ENCODE measurements at places on chromosomes 3 and 15.

- DNase-seq, result no peak
Measured at GRCh38 chr15:31255176-31255510, 71.5 kb upstream of the KLF13 start.

DNA sequence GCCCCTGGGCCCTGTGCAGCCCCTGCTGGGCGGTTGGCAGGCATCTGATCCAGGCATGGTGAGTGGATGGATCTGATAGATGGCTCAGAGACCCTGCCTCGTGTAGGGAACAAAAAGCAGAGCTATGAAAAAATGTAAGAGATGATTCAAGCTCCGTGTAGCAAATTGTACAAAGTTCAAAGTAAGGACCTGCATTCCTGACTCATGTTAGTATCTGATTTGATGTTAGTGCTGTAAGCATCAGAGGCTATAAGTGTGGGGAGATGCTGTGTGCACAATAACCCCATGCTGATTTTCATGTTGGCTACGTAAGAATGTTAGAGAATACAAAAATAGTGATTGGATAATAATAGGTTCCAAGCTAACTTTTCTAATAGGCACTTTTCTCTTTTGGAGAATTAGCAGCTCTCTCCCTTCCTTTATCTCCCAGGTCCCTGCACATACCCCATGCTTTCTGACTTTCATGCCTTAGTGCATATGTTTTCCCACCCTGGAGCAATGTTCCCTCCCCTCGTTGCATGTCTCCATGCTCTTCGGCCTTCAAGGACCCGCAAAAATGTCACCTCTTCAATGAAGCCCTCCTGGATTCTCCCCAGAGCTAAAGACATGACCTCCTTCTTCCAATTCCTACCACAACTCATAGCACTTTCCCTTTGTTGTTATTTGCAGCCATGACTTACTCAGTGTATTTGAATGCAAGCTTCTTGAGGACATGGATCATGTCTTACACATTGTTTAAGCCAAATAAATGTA, 1.6 kb downstream of the CCR9 start:
- DNase-seq, result no peak

- DNase-seq, result no peak
Measured at GRCh38 chr3:197811343-197811742, 20.3 kb downstream of the LRCH3 start.

GRCh38 chr3:138943724-138944653, 2.9 kb downstream of the FOXL2 start:
- DNase-seq, result no peak

- no peak for DNase-seq
Measured at GRCh38 chr15:38536201-38536676, 28.4 kb downstream of the RASGRP1 start.

GRCh38 chr3:156727519-156728205, 53.3 kb downstream of the TIPARP start:
- DNase-seq, result no peak

GRCh38 chr3:100756441-100756840, 47.1 kb downstream of the TFG start:
- DNase-seq, result no peak

DNA sequence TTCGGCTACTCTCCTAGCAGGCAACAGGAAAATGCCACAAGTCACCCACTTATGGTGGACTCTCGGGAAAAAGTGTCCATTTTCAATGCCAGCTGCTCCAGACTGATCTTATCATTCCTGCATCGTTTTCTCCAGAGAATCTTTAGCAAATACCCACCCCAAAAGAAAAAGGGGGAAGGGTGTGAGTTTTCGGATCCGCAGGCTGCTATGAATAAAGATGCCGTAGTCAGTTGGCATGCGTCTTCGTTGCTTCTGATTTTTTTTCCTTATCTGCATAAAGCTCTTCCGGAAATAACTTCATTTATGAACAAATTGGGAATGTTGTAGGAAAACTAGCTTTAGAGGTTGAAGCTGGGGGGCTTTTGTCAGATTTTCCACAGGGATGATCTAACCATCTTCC, 22.4 kb upstream of the VILL start:
- no peak for DNase-seq

DNA sequence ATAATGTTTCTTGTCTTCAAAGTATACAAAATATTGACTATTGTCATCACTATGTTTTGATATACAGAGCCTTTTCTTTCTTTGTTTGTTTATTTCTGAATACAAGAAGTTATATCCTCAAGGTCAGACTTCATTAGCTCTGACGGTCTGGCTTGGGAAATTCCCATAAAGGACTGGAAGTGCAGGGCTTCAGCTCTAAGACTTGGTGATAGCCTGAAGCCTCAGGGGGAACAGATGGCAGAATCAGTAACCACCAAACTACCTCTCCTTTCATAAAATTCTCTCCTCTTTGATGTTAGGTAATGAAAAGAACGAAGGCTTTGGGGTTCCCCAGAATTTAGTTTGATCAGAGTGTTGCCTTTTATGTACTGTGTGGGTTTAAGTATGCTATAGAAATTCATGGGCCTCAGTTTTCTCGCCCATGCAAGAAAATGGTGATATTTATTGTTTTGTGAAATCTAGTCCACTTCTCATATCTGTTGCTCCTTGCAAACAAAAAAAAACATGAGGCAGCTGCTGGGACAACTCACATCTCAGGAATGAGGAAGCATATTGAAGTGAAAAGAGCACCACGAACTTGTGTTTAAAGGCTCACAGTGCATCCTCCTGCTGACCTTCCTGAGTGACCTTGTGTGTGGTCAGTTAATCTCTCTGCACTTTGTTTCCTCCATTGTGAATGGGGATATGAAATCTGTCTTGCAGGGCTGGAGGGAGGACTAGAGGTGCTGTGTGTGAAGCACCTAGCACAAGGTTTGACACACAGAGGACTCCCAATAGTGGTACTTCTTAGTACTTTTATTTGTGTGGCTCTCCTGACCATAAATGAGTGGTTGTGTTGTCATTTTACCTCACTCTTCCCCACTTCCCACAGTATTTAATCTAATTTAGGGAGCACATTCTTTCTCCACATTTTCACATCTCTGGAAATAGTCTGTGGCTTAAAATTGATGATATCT, 569.8 kb upstream of the IL12A start:
- no peak for DNase-seq

DNA sequence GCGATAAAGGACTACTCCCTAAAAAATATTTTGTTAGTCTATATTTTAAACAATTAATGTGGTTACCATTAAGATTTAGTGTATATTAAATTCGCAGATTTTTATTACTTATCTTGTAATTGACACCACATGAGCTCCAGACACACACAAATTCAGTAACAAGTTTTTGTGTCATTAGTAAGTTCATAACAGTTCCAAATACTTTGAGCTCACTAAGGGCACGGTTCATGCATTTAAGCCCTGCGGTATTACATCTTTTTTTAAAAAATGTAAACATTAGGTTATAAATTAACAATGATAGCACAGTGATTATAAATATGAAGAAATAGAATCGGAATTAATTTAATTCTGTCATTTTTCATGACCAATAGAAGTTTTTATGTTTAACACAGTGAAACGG, 317.3 kb downstream of the ZNF385D start:
- DNase-seq, result no peak

DNA sequence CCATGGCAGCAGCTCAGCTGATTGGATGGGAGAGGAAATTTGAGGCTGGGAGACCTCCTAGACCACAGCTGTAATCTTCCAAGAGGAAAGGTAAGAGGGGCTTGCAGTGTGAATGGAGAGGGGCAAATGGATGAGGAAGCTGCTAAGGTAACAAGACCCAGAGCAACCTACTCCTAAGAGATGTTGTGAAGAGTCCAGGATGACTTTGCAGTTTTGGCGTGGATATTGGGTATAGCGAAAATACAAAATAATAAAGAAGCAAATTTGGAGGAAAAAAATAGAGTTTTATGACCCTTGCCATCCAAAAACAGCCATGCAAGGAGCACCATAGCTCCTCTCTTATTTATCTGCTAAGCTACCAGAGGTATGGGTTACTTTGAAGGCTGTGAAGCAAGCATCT, 186.6 kb downstream of the GREM1 start:
- DNase-seq, result no peak

- DNase-seq, result no peak
Measured at GRCh38 chr3:194996746-194997145, 274.2 kb downstream of the XXYLT1 start.

DNA sequence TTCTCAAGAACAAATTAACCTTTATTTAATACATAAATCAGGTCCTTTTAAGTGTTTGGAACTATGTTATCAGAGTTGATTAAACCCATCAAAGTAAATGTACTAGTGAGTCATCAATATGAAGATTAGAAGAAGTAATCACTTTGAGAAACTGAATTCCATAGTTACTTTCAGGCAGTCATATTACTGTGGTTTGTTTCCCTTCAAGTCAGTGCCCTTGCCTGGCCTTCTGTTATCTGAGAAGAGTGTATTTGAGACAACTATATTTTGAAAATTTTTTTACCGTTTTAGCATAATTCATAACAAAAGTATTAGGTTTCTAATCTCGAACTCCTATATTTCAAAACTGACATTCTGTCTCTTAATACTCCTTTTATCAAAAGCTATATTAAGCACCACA, 73.6 kb downstream of the GMPS start:
- no peak for DNase-seq

- no peak for DNase-seq
Measured at GRCh38 chr3:183332487-183332886, 79.4 kb downstream of the B3GNT5 start.

DNA sequence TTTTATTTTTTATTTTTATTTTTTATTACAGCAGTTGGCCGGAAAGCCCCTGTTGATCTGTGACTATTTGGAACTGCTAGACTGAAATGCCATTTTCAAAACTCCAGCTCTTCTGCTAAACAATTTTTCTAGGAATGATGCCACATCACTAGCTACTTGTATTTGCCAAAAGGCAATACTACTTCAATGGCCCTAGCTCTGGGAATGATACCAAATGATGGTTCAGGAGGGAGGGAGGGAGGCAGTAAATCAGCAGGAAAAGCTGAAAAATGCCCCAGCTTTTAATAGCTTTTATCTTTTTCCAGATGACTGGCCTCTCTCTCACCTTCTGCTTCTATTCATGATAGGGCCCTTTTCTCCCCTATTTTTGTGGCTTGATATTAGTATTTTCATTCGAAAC, 2.6 kb upstream of the CHL1 start:
- no peak for DNase-seq

- DNase-seq, result peak; percentile 13
Measured at GRCh38 chr3:129553719-129554118, 10.7 kb downstream of the H1-8 start.

DNA sequence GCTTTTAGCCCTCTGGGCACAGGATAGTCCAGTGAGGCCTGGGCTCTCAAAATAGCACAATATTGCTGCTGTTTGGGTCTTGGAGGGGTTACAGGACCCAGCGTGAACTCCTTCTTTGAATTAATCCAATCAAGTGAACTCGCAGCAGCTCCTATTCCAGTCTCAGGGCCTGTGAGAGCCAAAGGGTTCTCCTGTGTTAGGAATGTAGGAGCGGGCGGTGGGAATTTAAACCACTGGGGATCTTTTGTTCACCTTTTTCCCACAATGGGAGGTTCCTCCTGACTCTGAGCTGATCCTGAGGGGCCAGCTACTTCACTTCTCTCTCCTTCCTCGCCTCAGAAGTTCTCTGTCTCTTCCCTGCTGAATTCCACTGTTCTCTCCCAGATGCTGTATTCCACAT, 504.0 kb downstream of the UNC13C start:
- DNase-seq, result no peak

- no peak for DNase-seq
Measured at GRCh38 chr3:39809181-39809994, at the start of gene MYRIP. MYRIP (plus strand) TSS chr3:39809609; CDS start chr3:39900817, 91,208 bp downstream.

GRCh38 chr15:39415634-39416033, 165.2 kb upstream of the THBS1 start:
- no peak for DNase-seq

GRCh38 chr3:134694466-134694865, 43.6 kb upstream of the KY start:
- no peak for DNase-seq

- no peak for DNase-seq
Measured at GRCh38 chr3:194856296-194856695, 170.6 kb downstream of the FAM43A start.

GRCh38 chr3:180325958-180326357, 276.0 kb upstream of the TTC14 start:
- no peak for DNase-seq

DNA sequence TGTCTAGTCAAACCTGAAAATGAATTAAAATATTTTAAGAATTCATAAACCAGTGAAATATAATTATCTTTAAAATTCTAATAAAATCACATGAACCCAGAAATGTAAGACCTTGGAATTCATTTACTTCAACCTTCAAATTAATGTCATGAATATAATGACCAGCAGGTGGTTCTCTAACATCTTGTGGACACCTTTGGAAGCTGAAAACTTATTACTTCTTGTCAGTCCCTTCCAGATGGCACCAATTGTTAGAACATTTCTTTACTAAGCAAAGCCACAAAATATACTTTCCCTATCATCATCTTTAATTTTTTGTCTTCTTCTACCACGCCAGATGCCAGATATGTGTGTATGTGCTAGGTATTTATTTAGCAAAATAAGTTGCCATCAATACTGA, 240.0 kb downstream of the MBNL1 start:
- DNase-seq, result no peak

GRCh38 chr15:51331141-51331540, 7.3 kb downstream of the CYP19A1 start:
- DNase-seq, result no peak

GRCh38 chr15:40281801-40282146, 1.1 kb downstream of the ANKRD63 start:
- no peak for DNase-seq

- no peak for DNase-seq
Measured at GRCh38 chr3:140456974-140457373, 220.9 kb upstream of the TRIM42 start.

DNA sequence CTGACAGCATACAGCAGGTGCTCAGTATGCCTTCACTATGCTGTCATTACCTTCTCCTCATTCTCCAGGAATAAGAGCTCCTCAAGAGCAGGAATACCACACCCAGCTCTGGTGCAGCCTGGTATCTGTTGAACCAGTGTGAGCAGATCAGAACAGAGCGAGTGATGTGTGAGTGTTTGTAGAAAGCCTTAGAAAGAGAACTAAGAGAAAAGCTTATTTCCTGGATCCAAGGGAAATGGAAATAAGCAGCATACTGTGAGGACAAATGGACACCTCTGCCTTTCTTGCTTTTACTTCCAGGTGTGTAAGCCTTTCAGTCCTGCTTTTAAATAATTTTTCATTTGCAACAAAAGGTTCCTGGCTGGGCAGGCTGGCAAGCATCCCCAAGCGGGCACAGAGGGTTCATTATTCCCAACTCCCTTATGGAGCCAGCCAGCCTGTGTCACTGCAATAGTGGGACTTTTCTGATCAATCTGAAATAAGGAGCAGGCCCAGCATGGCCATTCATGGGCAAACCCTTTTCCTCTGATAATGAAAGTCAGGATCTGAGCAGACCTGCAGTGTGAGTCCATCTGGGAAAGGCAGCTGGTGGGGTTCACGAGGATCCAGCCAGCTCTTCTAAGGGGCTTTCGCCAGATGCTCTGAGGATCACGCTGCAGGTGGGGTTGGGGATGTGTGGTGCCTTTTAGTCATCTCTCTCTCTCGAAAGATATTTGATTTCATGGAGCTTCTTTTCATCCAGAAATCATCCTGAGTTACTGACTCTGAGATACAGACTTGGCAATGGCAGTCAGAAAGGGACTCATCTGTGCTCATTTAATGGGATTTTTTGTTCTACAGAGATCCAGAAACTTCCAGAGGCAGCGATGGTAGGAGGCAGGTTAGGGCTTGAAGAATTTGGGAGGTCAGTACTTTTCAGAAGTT, 594.9 kb upstream of the CFAP20DC start:
- no peak for DNase-seq
